ENCODE measurements at places on chromosomes 6 and 20.

GRCh38 chr6:37121556-37121955 is 48.4 kb upstream of the PIM1 start:
- DNase-seq = no peak

DNA sequence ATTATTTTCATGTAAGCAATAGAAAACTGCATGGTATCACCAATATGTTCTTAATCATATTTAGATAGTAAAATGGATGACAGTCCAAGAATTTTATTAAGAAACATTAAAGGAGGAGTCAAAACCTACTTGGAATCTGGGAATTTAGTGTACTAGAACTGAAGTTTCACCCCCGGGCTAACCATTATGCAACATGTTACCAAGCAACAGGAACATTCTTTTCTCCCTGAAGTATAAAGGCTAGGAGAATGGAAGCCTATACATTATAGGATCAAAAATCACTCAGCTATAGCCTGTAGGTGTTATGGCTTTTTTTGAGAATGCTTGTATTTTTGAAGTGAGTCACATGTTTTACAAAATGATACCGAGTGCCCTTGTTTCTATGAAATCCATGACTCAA is 538.3 kb downstream of the GRIK2 start:
- no peak for DNase-seq

GRCh38 chr20:47300071-47300470 is 56.4 kb downstream of the ZMYND8 start:
- no peak for DNase-seq

- DNase-seq = no peak
Measured at GRCh38 chr20:2524709-2525506, 11.5 kb upstream of the TMC2 start.

- no peak for DNase-seq
Measured at GRCh38 chr6:99609905-99610489, 3.4 kb downstream of the PRDM13 start.

- no peak for DNase-seq
Measured at GRCh38 chr6:30258204-30258603, 45.0 kb upstream of the TRIM26 start.

DNA sequence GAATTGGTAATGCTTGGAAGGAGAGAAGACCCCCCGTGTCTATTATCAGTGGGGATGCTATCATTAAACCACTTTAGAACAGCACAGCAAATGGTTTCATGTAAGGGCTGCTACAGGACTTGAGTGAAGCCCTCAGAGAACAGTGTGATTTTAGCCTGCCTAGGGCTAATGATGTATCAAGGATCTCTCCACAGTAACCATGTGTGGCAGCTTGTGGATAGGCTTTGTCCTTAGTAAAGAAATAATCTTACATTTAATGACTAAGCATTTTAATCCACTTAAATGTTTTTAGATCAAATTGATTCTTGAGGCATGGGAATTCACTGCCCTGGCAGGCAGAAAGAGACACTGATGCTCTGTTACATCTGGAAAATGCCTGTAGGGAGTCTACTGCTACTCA is 495.1 kb downstream of the NKAIN2 start:
- no peak for DNase-seq

DNA sequence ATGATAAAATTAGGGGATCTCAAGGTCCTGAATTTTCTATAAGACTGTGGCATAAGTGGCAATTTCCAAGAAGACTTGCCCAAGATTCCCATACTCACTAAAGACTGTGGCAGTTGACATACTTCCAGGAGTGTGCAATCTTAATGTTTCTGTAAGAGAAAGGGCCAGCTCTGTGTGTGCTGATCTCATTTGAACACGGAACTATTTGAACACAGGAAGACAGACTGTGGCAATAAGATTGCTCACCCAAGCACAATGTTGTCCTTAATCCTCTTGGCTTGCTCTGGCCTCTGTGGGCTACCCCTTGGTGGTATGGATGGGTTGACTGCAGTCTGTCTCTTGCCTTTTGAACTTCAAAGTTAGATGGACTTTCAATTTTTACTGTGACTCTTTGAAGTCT is 151.4 kb downstream of the PHF3 start:
- DNase-seq = no peak

GRCh38 chr6:134593442-134593841 is 275.5 kb upstream of the SGK1 start:
- DNase-seq = no peak

- DNase-seq = no peak
Measured at GRCh38 chr20:51338692-51339440, 203.7 kb downstream of the NFATC2 start.

- no peak for DNase-seq
Measured at GRCh38 chr6:165658395-165659058, 4.5 kb downstream of the PDE10A start.

- DNase-seq = no peak
Measured at GRCh38 chr6:168418711-168419121, 22.3 kb upstream of the SMOC2 start.

DNA sequence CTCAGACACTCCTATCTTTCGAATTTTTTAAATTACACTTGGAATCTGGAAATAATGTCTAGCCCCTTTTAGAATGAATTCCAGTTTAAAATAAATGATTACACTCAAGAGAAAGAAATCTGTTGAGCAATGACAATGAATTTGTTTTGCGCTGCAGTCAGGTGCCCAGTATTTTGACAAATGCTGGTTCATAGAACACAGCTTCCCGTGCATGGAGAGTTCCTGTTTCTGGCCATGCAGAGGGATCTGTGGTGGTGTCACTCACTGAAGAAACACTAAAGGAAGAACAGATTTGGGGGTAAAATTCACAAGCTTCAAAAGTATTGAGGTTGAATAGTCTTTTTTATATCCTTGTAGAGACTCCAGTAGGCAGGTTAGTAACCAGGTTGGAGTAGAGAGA is 113.4 kb upstream of the CEP85L start:
- no peak for DNase-seq

- DNase-seq = no peak
Measured at GRCh38 chr6:40398810-40399477, 188.2 kb downstream of the LRFN2 start.

DNA sequence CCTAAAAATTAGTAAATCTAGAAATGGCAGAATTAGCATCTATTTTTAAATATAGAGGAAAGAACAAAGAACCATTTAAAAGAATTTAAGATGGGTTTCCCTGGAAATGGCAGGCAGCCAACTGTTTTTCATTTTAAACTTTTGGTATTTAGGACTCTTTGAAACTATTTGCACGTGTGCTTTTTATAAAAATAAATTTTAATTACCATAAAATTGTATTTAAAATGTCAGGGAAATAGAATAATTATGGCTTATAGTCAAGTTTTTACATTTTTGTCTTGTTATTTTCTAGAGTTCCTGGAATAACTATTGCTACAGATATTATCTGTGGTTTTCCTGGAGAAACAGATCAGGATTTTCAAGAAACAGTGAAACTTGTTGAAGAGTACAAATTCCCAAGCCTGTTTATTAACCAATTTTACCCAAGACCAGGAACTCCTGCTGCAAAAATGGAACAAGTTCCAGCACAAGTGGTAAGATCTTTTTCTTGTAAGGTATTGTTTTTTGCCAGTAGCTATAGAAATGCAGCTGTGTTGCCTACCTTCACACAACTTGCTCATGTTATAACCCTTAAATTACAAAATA is 528.7 kb upstream of the SOX4 start:
- DNase-seq = no peak

DNA sequence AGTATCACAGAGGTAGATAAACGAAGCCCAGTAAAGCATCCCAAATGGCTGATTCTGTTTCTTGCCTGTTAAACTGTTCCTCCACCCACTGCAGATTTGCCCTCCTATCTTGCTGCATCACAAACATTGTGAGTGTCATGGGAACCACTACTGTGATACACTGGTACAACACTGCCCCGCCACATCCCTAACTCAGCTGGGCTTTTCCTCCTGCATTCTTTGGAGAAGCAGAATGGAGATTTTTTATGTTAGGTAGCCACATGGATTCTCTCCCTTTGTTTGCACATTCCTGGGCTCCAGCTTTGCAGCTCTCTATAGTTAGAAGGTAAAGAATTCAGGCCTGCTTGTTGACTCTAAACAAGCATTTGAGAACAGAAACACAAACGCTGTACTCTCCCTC is 234.1 kb downstream of the TMEM242 start:
- DNase-seq = no peak

DNA sequence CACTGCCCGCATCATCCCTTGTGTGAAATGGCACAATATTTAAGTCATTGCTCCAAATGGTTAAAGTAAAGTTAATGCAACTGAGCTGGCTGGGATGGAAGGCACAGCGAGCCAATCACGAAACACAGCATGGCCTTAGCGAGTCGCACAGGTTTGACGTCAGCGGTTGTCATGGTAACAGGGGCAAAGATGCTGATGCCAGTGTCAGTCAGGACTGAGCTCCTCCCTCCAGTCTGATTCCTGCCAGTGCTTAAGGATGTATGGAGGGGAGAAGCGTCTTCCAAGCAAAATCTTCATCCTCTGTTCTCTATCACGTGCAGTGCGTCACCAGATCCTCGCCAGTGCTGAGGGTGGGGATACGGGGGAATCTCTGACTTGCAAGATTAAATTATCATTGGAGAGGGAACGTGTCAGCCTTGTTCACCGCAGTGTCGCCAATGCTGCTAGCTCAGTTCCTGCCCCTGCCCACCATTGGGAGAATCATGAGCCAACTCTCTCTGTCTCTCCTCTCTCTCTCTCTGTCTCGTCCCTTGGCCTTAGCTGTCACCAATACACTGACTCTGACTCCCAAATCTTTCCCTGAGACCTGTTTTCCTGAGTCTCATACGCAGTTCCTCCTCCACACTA is 24.5 kb downstream of the TSPYL4 start:
- no peak for DNase-seq

DNA sequence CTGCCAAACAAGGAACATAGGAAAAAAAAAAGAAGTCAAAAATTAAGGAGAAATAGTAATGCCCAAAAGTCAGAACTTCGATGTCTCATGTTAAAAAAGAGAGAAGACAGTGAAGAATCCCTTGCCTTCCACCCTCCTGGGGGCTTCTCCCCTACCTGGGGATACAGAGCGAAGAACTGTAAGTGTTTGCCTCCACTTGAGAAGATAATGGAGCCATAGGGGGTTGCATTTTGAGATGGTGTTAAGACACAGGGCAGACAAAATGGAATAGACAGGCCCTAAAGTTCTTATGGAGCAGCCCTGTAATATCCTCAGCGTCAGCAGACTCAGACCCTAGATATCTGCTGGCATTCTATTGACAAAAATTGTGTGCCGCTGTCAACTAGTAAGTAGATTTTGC is 222.2 kb upstream of the MAP3K7 start:
- DNase-seq = no peak

DNA sequence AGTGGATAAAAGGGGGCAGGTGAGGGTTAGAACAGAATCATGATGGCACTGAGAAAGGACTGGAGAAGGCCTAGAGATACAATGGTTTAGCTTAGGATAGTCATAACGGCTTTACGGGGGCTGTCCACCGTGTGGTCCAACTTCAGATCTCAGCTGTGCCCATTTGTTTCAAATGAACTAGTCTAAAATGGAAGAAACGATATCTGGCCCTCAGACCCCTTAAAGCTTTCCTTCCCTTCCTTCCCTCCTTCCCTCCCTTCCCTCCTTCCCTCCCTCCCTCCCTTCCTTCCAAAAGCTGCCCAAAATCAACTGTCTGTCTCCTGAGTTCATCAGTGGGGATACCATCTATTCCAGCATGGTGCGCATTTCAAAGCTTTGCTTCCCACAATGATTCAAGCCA is 27.9 kb downstream of the TRAM2 start:
- DNase-seq = no peak

GRCh38 chr6:121305957-121306607 is 28.2 kb downstream of the TBC1D32 start:
- DNase-seq = no peak

- DNase-seq = no peak
Measured at GRCh38 chr6:104969785-104970581, 13.1 kb downstream of the LIN28B start.

DNA sequence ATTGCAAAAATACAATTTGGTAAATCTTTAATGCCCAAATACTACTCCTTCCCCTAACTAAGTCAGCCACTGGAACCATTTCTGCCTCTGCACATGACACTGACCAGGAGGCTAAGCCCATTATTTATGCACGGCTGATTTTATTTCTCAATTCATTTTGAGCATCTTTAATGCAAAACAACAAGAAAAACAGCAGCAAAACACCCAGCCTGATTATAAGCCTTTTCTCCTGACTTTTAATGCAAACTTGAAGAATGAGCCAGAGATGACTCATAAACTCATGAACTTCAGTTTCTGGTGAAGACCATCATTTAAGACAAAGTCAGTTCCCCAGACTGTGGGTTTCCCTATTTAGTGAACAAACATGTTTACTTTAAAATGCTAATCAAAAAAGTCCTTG is 51.6 kb downstream of the CYP24A1 start:
- no peak for DNase-seq

GRCh38 chr6:54629131-54629530 is 217.4 kb upstream of the FAM83B start:
- no peak for DNase-seq

DNA sequence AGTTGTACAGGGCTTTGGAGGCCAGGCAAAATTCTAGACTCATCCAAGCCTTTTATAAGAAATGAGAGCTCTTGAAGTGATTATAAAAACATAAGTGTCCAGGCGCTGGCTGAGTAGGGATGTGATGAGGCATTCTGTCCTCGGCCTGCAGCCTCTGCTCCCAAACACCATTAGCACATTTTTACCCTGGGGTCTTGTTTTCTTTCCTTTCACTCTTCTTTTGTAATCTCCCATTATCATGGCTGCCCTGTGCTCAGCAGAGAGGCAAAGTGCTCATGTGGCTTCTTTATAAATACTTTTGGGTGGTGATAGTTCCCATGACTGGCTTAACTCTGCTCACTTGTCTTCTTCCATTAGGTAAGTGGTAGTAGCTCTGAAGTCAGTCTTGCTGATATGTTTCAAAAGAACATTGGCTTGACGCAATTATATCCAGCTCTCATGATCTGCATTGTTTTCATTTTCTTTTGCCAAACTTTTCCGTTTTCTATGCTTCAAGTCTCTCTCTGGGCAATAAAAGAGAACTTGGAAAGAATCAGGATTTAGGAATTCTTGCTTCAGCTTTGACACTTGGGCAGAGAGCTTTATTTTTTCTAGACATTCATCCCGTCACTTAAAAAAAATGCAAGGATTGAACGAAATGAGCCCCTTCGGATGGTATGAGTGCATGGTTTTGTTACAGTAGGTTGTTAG is 61.1 kb downstream of the CAP2 start:
- DNase-seq = no peak

- no peak for DNase-seq
Measured at GRCh38 chr6:23510778-23511510, 615.1 kb upstream of the NRSN1 start.

GRCh38 chr20:2892376-2892775 is 19.1 kb downstream of the PTPRA start:
- no peak for DNase-seq

DNA sequence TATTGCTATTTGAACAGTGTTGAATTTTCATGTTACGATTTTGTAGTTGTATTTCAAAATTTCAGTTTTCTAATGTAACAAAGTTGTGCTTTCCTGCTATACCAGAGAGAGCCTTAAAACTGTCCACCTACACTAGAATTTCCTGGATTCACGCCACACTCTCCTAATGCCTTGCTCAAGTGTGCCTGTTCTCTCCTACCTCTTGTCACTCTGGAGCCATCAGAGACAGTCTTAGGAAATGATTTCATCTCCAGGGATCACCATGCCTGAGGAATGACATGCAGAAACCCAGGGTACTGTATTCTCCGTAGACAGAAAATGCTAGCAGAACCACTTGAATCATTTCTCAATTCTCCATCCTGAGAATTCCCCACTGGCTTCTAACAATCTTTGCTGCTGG is 667.6 kb downstream of the KIF16B start:
- no peak for DNase-seq

Data from activated T-helper 1 cell treated with anti-CD3 and anti-CD28 coated beads, Interleukin-2, amount 50 U/mL, for 16 hours (primary cell).